ENCODE measurements at places on chromosomes 5 and 9.

GRCh38 chr5:1497795-1498622 is 25.8 kb downstream of the LPCAT1 start:
- no peak for ATAC-seq

- ATAC-seq, result peak; percentile 85
These were observed 10.8 kb downstream of the KCNV2 start for GRCh38 chr9:2727966-2728613.

DNA sequence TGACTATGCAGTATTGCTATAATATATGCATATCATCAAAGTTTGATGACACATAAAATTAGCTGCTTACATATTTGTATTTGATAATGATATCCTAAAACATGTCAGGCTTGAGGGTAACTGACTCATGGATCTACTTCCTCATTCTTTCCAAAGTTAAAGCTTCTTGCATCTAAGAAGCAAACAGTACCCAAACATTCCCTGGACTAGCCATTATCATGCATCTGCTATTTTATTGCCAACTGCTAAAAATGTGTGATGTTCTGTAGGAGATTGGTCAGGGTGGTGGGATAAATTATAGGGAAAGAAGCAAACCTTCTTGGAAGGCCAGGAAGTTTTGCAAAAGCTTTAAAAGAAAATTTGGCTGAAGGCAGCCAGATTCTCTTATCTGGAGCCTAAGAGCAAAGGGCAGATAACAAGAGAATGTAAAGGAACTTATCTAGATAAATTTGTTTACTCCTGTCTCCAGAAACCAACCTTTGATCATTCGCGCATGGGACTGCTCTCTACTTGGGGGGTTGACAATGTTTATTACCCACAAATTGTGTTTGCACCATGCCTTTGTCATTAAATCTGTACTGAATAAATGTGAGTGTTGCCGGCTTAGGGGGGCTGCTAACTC is 604.1 kb upstream of the TLE4 start:
- no peak for ATAC-seq

DNA sequence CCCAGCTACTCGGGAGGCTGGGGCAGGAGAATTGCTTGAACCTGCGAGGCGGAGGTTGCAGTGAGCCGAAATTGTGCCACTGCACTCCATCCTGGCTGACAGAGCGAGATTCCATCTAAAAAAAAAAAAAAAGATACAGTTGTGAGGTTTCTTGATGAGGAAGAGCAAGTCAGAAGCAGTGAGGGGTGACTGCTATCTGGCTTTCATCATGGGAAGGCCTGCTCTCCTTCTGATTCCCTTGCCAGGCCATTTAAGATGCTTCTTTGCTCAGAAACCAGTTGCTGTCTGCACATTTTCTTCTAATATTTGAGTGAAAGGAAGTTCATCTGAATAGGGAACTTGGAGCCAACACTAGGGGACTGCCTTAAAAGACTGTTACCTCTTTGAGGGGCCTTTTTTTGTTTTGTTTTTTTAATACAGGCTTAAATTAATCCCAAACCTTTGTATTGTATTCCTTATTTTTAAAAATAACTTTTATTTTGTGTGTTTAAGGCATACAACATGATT is 201.9 kb downstream of the ARHGAP26 start:
- no peak for ATAC-seq

- ATAC-seq, result peak; percentile 93
These were observed at the start of gene LSM11 for GRCh38 chr5:157743163-157744050. Gene LSM11, plus strand, starts transcription at chr5:157743712. Its CDS starts 39 bp downstream, at chr5:157743751.

DNA sequence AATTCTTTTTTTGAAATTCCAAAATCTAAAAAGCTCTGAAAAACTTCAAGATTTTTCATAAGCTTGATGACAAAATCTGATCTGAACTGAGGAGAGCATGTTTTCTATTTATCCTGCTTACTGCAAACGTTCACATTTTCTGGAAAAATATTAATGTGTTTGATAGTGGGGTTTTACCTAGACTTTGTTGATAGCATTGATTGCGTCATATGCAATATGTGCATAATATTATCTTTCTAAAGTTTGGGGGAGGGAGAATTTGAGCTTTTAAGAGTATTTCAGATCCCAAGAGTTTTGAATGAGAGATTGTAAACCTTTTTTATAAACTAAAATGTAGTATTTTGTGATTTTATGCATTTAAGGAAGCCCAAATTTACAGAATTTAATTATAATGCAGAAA is 62.8 kb upstream of the CDH6 start:
- ATAC-seq, result no peak

DNA sequence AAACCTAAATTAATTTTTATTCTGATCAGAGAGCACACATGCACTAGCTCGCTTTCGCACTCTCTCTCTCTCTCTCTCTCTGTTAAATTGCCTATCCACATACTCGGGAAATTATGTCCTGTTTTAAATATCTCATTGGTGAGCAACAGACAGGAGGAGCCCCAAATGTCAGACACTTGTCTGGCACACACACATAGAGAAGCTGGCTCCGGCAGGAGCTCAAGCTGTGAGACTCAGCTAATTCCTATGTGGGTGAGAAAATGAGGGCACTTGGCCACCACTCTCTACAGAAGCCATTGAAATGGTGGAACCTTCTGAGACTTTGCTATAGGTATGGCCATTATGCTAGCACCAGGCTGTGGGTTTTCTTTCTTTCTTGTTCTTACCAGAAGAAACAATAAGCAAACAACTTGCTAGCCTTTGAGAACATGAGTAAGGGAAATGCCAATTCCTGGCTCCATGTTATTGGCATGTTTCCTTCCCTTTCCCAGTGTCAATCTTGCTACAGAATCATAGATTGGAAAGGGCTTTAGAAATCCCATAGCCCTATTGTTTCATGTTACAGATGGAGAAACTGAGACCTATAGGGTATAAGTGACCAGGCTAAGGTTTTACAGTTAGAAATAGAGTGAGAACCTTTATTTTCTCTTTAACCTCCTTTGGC is 9.0 kb downstream of the RFX3 start:
- no peak for ATAC-seq

DNA sequence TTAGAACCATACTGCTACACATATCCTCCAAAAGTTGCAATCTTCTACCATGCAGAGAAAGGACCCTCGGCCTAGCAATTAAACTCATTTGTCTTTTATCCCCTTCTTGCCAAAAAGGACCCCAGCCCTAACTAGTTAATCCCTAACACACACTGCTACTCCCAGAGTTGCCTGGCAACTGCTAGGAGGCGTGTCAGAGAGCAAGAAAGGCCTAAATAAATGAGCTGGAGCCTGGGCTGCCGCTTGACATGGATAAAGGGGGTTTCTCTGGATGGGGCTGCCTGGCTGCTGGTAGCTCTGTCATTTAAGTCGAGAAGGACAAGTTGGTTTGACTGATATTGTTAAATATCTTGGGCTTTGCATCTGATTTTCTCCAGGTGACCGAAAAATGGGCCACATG is 194.8 kb downstream of the CRB2 start:
- ATAC-seq, result no peak

DNA sequence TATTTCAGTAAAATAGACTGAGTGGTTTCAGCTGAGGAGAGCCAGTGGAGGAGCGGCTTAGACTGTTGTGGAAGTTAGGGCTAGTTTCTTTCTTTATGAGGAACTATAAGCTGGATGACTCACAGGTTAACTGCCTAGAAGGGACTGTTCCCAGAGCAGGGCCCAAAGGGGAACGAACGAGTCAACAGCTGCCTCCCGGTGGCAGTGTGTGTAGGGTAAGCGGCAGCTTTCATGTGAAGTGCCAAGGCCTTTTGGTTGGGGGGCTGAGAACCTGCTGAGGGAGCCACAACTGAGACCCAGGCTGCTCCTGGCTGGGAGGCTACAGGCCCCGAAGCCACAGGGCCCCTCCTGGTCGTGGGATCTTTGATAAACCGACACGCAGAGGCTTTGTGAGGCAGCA is 7.0 kb downstream of the SQSTM1 start:
- peak; percentile 12 for ATAC-seq

DNA sequence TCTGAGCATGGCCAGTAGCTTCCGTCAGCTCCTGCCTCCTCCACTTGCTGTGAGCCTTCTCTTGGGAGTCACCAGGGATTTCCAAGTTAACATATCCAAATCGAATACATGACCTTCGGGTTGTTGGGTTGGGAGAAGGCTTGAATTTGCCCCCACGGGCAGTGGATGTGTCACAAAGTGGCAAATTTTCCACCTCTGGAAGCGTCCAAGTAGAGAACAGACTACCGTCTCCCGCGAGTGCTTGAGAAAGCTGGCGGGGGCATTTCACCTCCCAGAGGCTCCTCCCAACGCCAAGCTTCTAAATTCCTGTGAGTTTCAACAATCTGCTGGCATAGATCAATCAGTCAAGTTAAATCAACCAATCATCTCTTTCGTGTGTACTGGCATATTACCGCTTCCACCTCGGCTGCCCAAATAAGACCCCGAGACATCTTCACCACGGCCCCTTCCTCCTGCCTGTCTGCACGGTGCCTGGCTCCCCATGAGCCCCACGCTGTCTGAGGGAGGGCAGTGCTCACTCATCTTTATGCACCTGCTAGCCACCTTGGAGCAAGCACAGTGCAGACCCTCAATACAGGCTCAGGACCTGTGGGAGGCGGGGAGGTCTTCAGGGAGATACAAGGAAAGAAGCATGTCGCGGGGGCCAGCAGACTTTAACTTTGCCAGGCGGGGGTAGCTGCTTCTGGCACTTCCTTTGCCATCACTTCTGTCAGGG is 79.1 kb downstream of the MRPL36 start:
- no peak for ATAC-seq

GRCh38 chr9:137828527-137829259 is 48.9 kb upstream of the CACNA1B start:
- ATAC-seq, result peak; percentile 50

DNA sequence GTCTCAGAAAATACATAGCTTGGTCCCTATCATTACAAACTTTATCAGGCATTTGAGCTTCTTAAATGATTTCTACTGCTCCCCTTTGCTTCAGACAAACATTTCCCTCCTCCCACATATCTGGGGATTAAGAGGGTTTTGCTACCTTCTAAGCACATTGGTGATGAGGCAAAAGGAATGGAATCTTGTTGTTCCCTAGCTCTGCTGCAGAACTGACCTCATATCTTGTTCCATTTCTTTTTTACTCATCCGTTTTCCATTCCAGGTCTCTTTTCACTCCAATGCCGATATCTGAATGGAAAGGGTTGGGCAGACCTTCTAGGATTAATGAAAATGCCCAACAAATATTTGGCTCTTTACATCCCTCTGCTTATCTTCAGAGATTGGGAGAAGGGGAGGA is 444.6 kb downstream of the ZNF608 start:
- ATAC-seq, result no peak

- ATAC-seq, result no peak
These were observed 198.8 kb downstream of the AUH start for GRCh38 chr9:91162784-91163443.

GRCh38 chr5:1118738-1119137 is 6.9 kb upstream of the SLC12A7 start:
- ATAC-seq, result no peak

GRCh38 chr5:125180231-125180829 is 433.9 kb upstream of the ZNF608 start:
- no peak for ATAC-seq

GRCh38 chr5:23507278-23507685 is at the start of gene PRDM9:
Gene PRDM9, plus strand, starts transcription at chr5:23507609. Its CDS starts 1,425 bp downstream, at chr5:23509034.
- peak; percentile 94 for ATAC-seq

DNA sequence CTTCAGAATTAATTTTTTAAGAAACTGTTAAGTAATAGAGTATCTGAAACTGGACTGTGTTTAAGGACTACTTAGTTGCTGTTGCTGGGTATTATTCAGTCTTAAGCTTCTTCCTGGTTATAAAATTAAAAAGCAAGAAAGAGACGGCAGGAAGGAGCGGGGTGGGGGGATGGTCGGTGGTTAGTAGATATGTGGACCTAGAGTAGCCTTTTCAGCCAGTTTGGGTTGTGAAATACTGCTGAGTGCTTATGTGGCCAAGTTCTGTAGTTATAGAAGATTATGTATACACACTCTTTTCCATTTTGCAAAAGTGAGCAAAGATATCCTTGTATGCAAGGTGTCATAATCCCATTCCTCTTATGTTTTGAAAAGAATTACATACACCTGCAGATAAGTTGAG is 28.5 kb downstream of the TRIO start:
- ATAC-seq, result no peak

- no peak for ATAC-seq
These were observed 655.2 kb upstream of the FAM174A start for GRCh38 chr5:99879791-99880511.

GRCh38 chr9:103574056-103574455 is 520.1 kb upstream of the SMC2 start:
- ATAC-seq, result no peak

DNA sequence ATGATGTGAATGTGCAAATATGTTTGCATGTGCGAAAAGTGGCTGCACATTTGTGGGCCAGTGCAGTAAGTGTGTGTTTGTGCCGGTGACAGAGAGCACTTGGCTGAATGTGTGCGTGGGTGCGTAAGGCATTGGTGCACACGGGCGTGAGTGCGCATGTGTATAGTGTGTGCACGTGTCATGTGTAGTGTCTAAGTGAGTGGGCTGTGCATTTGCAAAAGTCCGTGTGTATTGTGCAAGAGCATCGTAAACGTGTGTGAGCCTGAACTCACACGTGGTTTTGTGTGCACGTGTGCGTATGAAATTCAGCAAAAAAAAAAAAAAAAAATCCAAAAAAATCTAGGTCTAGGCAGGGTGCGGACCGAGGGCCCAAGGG is 6.5 kb upstream of the EBF1 start:
- no peak for ATAC-seq

GRCh38 chr5:150410524-150411244 is 2.0 kb downstream of the CD74 start:
- peak; percentile 89 for ATAC-seq

GRCh38 chr5:776862-777711 is 7.4 kb downstream of the ZDHHC11B start:
- ATAC-seq, result no peak

DNA sequence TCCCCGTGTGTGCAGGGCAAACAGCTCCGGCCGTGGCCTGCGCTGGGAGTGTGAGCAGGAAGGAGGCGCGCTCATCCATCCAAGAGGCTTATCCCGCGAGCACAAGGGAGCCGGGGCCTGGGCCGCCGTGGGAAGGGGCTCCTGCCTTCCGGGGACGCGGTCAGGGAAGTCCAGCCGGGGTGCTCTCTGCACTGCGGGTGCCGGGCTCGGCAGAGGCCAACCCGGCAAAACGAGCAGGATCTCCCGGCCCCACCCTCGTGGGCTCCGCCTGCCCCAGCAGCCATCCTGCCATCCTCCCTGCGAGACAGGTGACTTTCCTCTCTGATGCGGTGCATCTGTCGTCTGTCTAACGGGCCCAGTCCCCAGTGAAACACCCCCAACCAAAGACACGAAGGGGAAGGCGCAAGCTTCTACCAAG is 244.2 kb downstream of the AUH start:
- ATAC-seq, result no peak

All from SK-N-SH treated with all-trans-retinoic acid at 6 μM for 48 hours (cell line).